ENCODE measurements at places on chromosomes 3 and 15.

GRCh38 chr3:33438284-33438668 is 1.9 kb downstream of the UBP1 start:
- DNase-seq, result no peak

DNA sequence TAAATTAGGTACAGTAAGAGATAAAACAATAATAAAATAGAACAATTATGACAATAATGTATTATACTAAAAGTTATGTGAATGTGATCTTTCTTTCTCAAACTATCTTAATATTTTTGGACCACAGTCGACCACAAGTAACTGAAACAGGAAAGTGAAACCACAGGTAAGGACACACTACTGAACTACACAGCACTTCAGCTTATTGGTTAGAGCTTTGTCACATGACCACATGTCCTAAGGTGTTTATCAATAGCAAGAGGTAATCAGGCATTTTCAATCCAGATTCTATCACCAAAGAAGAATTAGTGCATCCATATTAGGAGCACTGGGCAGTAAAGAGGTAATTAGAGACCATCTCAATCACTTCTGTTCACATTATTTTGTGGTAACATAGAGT is 392.8 kb downstream of the RSL24D1 start:
- DNase-seq, result no peak

DNA sequence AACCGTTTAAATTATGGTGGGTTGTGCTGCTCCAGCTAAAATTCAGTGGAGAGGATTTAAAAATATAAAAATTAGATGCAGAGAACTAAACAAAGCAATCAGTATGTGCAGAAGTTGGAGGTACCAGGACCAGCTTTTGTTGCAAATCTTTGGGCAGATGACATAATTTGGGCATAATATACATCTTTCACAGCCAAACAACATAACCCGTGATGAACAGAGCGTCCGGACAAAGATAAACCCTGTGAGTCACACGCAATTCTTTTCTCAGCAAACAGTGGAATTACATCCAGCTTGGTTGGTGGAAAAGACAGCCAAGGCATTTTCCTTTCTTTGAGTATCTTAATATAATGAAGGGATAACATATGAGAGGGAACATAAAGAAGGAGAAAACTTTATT is 419.4 kb upstream of the ADAMTS9 start:
- DNase-seq, result no peak

DNA sequence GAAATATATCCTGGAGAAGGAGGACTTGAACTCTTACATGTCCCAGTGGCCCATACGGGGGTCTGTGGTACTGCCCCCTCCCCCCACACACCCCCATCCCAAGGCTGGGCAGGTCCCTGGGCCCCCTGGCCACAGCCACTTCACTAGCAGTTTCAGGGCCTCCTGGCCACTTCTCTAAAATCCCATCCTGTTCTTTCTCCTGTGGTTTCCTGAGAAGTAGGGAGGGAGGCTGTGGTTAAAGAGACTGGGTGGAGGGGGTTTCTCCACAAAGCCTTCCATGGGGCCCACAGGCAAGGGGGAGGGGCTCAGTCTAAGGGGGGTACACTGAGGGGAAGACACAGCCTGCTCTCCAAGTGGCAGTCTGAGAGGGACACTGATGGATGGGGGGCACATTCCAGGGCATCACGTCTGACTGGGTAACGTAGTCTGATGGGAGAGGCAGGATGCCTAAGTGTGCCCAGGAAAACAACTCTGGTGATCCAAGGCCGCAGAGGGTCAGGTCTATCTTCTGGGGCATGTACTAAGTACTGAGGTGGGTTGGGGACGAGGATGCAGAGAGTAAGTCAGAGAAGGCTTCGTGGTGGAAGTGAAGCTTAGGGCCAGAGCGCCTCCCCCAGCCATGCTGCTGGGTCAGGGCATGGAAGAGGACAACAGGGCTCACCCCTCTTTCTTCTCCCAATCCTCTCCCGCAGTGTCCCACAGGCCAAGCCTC is 48.0 kb upstream of the C15orf39 start:
- no peak for DNase-seq

DNA sequence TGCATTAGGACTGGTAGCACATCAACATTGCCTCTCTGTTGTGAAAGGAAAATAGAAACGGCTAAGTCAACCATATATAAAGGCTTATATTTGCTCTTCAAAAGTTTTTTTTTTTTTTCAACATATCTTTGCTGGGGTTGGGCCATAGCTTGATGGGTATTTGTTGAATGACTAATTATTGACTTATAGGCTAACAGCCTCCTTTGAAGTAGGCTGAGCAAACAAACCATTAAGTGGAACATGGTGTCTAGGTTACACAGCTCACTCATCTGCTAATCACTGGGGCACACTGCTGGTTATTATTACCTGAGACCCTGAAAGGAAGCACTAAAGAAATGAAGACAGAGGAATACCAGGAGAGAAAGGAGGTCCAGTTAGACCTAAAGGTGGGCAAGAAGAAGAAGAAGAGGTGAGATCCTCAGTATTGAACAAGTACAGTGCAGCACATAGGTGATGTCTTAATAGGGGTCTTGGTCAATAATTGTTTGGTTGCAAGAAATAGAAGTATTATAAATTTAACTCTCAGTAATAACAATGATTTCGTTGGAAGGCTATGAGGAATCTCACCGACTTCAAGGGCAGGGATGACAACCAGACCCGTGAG is 139.4 kb downstream of the RPLP1 start:
- DNase-seq, result no peak

Data from activated T-helper 9 cell treated with anti-CD3 and anti-CD28 coated beads, Interleukin-2, amount 50 U/mL, for 16 hours (primary cell).